Stimulated activated CD8-positive, alpha-beta memory T cell treated with anti-CD3 and anti-CD28 coated beads, Interleukin-15, amount 100 ng/mL, for 24 hours (primary cell): ENCODE measurements at places on chromosomes 5 and 9.
A peak's percentile ranks its signal among the peaks of the same experiment; 100 is the strongest.

DNA sequence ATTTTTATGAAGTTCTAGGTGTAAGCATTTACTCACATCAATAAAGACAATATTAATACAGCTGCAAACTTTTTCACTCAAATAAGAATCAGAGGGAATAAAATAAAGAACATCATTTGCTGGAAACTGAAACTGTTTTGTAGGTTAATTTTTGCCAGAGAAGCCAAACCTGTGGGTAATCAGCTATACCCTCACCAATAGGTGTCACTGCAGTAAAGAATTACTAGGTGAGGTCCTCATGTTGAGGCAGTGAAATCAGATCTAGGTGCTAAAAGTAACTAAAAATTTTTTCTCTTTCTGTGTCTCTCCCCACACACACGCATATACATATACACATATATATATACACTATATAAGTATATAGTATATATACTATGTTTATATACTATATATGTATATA lies 1016.3 kb upstream of the SEMA6A start:
- no peak for DNase-seq

DNA sequence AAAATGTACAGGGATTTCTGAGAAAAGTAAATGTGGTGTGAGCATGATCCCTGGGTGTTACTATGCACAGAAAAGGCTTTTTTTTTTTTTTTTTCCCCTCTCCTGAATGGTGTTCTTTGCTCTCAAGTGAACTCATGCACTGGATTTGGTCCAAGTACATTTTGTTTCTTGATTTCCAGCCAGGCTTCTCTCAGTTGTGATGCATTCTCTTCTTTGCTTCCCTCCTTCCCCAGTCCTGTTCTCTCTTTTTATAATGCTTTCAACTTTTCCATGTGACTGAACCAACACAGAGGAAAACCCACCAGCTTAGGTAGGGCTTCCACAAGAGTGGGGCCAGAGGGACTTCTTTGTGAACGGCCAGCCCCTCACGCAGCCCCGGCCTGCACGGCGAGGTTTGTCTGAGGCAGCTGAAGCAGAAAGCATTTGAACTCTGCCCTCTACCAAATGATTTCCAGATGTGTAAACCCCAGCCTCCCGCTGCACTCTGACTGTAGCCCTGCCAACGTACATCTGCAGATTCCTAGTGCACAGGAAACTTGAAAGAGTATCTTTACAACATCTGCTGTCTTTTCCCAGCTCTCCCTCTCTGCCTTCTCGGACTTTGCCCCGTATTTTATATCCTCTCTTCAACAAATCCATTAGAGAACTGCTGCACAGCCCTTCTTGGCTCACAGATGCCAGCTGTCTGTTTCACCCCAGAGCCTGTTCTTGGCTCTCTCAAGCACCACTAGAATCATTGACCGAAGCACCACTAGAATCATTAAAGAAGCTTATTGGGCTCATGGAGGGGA lies 71.8 kb upstream of the CD180 start:
- DNase-seq, result no peak

DNA sequence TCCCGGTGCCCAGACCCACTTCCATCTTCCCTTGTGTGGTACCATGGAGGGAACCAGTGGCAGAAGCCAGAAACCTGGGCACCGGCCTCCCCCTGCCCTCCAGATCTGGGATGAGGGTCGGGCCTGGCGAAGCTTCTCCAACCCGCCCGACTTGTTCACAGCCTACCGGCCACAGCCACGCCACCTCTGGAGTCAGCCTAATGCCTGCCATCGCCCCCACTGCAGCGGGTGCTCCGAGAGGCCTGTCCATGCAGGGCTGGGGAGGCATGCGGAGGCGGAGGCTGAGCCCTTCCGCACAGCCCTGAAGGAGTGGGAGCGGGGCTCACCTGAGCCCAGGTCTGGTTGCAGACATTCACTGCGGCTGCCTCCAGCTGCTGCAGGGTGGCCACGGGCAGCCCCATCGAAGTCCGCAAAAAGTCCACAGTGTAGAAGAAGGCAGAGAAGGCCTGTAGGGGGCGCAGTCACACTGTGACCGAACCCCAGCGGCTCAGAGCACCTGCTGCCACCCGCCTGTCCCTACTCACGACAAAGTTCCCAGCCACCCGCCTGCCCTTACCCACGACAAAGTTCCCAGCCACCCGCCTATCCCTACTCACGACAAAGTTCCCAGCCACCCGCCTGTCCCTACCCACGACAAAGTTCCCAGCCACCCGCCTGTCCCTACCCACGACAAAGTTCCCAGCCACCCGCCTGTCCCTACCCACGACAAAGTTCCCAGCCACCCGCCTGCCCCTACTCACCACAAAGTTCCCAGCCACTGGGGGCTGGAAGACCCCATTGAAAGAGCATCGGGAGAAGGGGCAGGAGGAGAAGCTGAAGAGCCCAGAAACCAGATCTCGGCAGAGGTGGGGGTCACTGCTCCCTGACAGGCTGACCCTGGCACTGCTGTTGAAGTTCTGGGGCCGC lies 3.8 kb upstream of the NPDC1 start:
- DNase-seq, result peak; percentile 35

DNA sequence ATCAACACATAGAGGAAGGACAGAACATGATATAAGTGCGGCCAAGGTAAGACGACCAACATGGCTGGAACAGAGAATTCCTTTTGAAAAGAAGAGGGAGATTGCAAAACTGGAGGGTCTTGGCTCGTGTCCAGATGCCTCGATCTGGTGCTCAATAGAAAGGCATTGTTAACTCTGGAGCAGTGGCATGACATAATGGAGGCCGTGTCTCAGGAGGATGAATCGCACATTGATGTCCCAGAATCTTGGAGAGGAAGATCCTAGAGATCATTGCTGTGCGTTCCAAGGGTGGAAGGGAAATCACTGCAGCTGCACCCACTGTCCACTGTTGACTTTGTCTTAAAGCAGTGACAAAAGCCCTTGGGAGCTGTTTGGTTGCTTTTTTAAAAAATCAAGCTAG lies 30.9 kb downstream of the GRAMD2B start:
- DNase-seq, result no peak

- no peak for DNase-seq
These were observed 480.9 kb downstream of the MTRR start for GRCh38 chr5:8349855-8350254.

- no peak for DNase-seq
These were observed 55.2 kb upstream of the PSD2 start for GRCh38 chr5:139740138-139740991.

GRCh38 chr9:69168709-69169217 lies 5.3 kb upstream of the TJP2 start:
- peak; percentile 9 for DNase-seq

DNA sequence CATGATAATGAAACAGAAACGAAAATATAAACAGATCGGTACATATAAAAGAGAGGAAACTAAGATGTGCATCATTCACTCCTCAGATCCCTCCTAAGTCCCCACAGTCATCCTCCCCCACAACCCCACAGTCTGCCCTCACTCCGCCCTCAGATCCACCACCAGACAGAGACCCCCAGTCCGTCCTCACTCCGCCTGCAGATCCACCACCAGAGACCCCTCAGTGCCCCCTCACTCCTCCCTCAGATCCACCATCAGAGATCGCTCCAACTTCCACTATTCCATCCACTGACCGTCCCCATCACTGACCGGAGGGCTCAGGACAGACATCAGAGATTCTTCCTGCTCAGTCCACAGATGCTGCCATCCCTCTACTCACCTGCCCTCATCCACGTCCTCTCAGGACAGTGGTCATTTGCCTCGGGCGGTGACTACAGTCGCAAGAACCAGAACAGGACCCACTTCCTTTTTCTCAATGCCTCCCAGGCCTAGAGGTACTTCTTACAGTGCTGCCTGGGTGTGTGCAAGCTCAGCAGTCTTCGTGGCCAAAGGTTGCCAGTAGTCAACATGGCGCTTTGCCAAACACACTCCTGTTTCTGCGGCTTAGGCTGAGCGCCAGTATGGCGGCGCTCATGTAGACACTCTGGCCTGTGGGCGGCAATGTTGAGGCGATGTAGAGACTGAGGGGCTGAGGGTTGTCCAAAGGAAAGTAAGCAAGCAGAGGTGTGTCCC lies 8.3 kb upstream of the SPATA31C1 start:
- DNase-seq, result no peak

- no peak for DNase-seq
These were observed 35.3 kb downstream of the UBE2QL1 start for GRCh38 chr5:6483880-6484382.

- DNase-seq, result no peak
These were observed 112.6 kb downstream of the RANBP17 start for GRCh38 chr5:170974461-170974860.

GRCh38 chr5:132110195-132110594 lies 36.6 kb downstream of the CSF2 start:
- DNase-seq, result no peak

- DNase-seq, result no peak
These were observed 54.6 kb downstream of the ZNF354C start for GRCh38 chr5:179114756-179115155.

- DNase-seq, result no peak
These were observed 63.1 kb upstream of the ATG10 start for GRCh38 chr5:81908771-81909170.

DNA sequence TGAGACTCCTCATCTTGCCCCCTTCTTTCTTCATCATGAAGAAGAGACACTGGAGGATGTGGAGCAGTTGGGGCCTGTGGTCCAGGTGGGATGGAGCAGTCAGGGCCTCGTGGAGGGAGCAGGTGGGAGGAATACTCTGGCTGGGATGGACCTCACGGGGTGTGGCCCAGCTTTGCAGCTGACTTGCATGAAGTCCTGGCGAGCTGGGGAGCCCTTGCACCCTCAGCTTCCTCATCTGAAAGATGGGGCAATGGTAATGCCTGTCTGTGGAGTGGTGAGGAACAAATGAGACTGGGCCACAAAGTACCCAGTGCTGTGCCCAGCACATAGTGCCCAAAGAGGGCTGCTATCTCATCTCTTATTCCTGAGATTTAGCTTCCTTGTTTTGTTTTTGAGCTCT lies 91.5 kb downstream of the DAB2IP start:
- DNase-seq, result no peak

DNA sequence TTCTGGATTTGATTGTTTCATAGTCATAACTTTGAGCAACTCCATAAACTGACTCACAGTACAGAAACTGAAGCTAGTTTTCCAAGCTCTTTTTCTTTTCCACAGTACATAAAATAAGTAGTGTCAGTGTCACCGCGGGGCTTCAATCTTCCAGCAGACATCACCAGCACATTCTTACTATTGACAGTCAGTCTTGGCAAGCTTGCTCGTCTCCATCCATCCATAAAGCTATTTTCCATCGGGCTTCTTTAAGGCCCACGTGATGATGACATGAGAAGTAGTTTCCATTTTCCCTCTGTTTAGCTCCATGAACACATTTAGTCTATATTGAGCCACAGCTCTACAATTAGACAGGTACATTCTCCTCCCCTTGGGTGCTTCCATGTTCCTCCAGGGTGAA lies 443.4 kb downstream of the KDM4C start:
- DNase-seq, result no peak

DNA sequence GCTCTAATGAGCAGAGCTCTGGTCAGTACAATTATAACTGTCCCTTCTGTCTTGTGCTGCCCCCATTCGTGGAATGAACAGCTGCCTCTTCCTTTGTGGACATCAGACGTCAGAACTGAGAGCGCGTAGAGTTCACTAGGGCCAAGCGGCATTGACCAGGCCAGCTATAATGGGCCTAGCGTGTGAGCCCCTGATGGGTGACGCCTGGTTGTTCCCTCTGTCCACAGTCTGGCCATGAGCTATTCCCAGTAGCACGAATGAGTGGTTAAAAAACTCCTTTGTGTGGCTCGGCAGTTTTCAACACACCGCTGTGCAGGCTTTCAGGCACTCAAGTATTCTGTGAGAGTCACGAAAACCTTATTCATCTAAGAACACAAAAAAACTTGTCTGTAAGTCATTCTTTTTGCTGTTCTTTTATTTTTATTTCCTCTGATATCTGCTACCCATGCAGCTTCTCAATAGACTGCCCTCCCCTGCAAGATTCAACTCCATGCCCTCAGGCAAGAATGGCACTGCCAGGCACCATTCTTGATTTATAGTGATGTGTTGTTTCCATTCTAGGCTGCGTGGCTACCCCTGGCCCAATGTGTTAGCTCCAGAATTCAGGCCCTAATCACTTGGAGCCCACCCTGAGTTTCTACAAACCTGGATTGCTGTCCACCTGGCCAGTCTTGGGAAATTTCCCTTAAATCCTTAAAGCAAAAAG lies 52.5 kb downstream of the ANKDD1B start:
- DNase-seq, result no peak

- no peak for DNase-seq
These were observed 7.4 kb upstream of the CCDC187 start for GRCh38 chr9:136311051-136312008.

DNA sequence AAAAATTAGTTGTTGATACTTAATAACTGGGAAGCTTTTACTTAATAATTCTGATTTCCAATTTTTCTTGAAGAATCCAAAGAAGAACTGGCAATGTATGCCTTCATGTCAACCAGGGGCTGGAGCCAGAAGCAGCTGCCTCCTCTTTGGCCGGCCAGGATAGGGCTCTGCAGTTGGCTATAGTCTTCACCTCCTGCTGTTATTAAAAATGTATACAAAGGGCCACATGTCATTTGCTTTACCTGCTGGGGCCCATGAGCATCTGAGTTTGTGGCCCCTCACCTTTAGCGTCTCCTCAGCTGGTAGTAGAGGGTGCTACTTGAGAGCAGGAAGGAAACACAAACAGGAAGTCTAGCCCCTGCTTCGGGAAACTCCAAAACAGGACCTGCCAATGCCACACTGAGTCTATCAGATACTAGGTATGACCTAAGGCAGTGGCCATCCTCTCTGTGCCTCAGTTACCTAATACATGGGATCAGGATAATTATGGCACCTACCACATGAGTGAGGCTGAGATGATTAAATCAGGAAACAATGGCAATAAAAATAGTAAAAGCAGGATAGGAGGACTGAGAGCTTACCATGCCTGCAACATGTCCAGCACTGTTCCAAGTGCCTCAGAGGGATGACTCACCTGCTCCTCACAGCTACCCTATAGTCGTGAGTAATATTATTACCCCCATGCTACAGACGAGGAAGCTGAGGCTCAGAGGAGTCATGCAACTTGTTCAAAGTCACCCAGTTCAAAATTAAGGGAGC lies 21.3 kb downstream of the CCDC69 start:
- no peak for DNase-seq

GRCh38 chr9:129328355-129329042 lies 150.4 kb upstream of the IER5L start:
- no peak for DNase-seq

DNA sequence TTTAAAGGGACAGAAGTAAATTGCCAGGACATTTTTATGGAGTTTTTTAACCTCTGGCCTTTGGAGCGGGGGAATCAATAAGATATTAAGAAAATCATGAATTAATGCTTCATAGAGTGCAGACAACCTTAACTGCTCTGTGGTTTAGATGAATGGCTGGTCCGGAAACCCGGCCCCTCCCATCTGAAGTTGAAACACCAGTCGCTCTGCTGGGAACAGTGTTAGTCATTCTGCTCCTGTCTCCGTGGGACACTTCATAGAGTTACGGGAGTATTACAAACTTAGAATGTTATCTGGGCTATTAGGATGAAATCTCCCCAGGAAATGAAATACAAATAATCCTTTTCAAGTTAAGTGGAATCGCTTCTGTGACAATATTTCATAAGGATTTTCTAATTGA lies 110.1 kb upstream of the IRX2 start:
- no peak for DNase-seq
